Nephron progenitor cell (in vitro differentiated cells): ENCODE measurements at places on chromosomes 3 and 15.

DNA sequence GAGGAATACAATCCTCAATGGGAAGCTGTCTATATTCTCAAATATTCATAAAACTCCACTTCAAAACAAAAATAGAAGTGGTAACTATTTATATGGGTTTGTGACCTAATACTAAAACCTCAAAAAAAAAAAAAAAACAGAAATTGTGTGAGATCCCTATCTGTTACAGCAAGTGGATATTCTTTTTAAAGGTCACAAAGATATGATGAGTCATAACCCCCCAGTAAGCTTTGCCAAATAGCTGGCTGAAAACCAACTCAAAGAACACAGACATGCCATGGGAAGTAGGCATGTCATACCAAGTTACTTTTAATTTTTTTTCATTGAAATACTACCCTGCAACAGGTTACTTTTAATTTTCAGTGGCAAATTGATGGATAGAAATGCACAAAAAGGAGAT lies 62.5 kb downstream of the CBLB start:
- no peak for DNase-seq

DNA sequence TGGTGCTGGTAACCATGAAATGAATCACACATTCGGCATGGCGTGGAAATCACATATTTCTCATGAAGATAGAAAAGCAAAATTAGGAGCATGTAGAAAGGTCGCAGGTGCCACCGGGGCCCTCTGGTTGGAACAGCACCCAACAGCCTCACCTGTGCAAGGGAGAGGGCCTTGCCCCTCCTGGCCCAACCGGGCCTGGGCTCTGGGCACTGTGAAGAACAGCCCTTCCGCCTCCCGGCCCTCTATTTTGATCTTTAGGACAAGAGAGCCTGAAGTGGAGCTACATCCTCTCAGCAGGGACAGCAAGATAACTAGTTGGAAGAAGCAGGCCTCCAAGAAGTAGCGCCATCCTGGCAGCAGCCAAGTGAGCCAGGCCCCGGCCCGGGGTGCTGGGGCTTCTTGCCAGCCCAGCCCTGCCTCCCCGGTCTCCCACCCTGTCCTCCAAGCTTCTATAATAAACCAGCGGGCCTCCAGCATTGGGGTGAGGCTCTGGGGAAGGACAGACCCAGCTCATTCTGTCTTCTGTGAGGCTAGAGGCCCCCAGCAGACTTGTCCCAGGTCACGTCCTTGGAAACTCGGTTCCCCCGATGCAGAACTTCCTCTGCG lies 46.1 kb upstream of the FGD5 start:
- no peak for DNase-seq

DNA sequence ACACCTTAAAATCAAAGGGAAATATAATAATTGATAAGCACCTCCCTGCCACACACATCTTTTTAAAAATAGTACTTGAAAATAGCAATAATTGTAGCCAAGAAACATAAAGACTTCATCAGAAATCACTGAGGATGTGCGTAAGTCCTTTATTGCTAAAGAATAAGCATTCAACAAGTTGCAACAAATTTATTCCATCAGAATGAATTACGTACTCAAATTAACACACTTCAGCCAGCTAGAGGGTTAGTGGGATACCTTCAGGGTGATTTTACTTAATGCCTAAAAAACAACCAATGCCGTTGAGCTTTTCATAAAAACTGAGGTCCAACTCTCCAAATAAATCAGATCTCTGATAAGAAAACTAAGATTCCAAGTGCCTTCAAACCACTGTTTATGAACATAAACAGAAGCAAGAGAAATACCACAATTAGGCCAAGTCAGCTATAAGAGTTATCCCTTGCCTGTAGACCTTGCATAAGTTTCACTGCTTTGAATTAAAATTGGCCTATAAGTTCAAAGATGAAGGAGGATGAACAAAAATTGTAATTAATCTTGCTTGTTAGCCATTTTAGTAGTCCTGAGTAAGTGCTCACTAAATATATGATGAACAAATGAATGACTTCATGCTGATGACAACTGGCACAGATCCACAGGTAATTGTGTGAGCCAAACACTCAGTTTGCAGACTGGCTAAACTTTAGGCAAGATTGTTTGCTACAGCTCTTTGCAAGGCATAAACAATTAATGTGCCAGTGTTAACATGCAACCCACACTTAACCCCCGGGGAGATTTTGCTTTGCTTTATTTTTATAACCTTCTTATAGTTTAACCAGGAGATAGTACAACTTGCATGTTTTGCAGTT lies 375.1 kb upstream of the THBS1 start:
- DNase-seq = no peak

DNA sequence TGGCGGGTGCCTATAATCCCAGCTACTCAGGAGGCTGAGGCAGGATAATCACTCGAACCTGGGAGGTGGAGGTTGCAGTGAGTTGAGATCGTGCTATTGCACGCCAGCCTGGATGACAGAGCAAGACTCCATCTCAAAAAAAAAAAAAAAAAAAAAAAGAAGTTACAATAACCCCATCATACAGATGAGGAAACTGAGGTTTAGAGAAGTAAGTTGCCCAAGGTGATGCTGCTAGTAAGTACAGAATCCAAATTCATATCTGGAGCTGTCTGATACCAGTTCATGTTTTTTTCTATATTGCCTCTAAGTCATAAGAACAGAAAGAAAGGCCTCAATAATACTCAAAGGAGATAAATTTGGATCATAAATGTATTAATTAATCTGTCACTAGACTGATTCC lies 40.6 kb downstream of the MCF2L2 start:
- DNase-seq = no peak

DNA sequence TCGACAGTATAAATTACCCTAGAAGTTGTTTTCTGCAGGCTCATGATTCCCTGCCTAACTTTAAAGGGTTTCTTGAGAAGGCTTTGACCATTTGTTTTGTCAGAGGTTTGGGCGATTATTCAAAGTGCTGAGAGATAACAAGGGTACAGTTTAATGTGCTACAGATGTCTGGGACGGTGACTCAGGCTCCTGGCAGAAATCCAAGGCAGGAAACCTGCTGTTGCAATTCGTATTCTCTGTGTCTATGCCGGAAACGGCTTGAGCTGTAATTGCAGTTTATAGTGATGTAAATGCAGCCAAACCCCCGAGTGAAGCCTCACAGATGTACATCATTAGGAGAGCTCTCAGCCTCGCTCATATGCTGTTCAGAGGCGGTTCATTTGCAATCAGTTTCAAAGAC lies 65.6 kb downstream of the SYNPR start:
- DNase-seq = no peak

DNA sequence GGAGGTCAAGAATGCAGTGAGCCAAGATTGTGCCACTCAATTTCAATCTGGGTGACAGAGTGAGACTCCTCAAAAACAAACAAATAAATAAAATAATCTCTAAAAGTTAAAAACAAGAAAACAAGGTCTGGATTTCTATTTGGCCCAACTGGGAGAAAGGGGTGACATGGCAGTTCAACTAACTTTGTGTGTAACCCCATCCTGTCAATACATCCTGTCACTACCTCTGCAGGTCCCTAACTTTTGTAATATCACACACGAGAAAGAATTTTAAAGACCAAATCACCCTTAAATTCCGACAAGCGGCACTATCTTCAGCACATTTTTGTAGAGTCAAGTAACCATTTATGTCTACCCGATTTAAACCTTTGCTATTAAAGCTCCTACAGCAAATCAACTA lies 10.2 kb downstream of the SLTM start:
- no peak for DNase-seq

- DNase-seq = no peak
Observed at GRCh38 chr15:29708519-29708918, 113.7 kb downstream of the TJP1 start.

GRCh38 chr15:90414408-90415028 lies 26.5 kb downstream of the IQGAP1 start:
- no peak for DNase-seq

GRCh38 chr15:100081454-100081853 lies 260.3 kb downstream of the ADAMTS17 start:
- DNase-seq = no peak

DNA sequence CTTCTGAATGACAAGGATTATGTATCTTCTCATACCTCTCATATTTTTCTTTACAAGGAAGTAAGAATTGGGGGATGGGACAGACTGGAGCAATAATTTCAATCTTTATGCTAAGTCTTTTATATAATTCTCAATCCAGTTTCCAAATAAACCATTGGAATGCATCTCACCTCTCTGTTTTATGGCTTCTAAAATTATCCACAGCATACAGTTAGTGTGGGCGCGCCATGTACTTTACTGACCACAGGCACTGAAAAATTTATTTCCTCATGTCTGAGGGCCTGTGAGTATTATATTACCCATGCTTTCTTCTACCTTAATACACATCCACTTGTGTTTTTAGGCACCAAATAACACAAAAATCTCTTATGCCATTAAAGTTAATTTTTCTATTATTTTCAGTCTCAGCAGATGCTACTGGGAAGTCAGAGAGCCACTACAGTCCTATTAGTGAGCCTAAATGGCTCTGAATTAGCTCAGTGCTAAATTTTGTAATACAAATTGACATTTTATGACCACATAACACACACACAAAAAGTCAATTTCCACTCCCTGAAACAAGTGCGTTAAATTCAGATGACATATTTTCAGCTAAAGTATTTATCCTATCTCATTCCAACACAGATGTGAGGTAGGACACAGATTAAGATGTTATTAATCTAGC lies 39.3 kb downstream of the SLITRK3 start:
- no peak for DNase-seq

- DNase-seq = no peak
Observed at GRCh38 chr15:66214246-66214645, 39.3 kb downstream of the MEGF11 start.

DNA sequence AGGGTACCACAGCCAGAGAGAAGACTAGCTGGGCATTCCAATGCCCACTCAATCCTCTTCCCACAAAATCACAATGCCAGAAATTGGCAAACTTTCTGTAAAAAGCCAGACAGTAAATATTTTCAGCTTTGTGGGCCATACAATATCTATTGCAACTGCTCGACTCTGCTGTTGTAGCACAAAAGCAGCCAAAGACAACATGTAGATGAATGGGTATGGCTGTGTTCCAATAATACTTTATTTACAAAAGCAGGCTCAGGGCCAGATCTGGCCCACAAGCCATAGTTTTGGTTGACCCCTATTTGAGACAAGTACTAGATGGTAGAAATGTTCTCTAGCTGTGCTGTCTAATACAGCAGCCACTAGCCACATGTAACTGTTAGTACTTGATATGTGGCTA lies 330.9 kb downstream of the ERC2 start:
- DNase-seq = no peak

GRCh38 chr3:14548321-14548729 lies 8.2 kb upstream of the GRIP2 start:
- peak; percentile 72 for DNase-seq

DNA sequence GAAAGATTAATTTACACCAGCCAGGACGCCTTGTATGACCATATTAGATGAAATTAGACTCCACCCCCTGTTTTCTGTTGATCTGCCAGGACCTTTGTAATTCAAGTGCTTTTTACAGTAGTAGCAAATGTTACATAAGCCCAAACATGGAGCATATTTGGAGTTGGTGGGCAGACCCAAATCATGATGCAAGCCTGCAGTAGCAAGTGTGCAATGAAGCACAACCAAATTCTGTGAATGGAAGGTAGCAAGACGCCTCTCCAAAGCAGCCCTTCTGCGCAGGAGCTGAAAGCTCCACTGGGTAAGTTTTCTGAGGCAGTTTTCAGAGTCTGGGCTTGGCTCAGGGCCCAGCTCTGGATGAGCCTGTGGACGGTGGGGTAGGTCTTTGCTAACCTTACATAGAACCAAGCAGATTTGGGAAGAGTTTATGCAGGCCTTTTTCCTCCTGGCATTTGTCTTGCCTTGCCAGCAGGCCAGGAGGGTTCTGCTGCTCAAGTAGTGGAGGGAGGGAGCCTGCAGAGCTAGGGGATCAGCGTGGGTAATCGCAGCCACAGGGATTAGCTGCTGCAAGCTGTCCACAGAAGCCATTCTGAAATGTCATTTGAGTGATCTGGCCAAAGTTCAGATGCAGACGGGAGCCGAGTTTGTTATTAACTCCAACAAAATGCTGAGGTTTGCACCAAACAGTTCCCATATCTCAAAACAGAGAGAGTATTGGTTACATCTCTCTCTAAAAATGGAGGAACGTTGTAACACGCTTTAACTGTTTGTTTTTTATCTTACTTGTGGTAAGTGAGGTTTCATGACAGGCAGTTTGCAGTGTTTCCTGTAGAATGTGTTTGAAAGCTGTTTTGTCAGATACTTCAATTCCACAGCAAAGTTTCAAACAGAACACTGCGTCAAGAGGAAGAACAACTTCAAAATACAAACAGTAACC lies 55.4 kb downstream of the PSMD6 start:
- DNase-seq = no peak

DNA sequence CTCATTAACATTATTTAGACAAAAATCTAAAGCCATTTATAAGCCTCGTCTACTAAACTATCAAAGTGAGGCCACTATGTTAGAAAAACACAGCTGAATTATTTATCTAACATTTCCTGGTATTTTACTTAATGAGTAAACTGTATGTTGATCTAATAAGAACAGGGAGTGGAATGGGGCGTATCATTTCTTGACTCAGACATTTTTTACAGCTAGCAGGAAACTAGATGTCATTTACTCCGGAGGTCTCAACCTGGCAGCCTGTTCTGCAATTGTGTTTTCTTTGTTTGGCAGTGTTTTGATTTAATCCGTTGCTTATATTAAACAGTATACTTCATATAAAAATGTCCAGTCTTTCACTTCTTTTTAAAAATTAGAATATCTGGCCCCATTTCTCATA lies 79.1 kb upstream of the ABI3BP start:
- no peak for DNase-seq

GRCh38 chr3:14141144-14141543 lies 16.3 kb downstream of the TMEM43 start:
- no peak for DNase-seq

GRCh38 chr3:64837986-64838735 lies 150.4 kb upstream of the ADAMTS9 start:
- no peak for DNase-seq

DNA sequence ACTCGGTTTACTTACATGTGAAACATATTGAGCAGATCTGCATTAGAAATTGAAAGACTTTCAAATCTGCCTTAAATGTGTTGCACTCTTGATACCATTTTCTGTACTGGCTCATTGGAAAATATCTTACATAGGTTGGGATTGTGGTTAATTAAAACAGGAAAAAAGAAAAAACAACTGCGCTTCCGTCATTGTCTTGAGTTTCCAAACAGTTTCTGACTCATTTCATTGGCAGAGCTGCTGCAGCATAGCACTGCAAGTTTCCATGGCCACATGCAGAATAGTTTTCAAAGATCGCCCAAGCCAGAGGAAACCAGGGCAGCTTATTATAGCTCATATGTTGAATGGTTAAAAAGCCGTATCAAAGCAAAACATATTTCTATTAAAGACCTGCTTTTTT lies 446.6 kb upstream of the BCHE start:
- no peak for DNase-seq

GRCh38 chr3:195164573-195165264 lies 106.2 kb downstream of the XXYLT1 start:
- no peak for DNase-seq

- DNase-seq = no peak
Observed at GRCh38 chr3:36906504-36907149, 38.2 kb downstream of the TRANK1 start.

DNA sequence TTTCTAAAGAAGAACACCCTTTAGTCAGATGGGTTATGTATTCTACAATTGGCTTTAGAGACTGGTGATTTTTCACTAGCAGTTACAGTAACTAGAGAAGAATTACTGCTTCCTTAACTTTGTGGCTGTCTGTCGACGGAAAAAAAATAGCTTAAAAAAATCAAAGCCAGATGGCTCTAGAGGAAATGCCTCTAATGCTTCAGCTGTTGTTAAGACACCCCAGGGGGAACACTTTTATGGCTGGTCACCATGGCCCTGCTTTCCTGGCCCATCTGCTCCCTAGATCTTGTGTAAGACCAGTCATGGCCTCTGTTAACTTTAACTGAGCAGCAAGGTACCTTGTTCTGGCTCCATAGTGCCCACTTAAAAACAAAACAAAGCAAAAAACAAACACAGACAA lies 198.6 kb upstream of the PLSCR5 start:
- DNase-seq = peak; percentile 31
